ENCODE measurements at places on chromosomes 16 and 17.

GRCh38 chr17:67137860-67138259 lies 93.5 kb downstream of the CACNG1 start:
- DNase-seq: no peak

DNA sequence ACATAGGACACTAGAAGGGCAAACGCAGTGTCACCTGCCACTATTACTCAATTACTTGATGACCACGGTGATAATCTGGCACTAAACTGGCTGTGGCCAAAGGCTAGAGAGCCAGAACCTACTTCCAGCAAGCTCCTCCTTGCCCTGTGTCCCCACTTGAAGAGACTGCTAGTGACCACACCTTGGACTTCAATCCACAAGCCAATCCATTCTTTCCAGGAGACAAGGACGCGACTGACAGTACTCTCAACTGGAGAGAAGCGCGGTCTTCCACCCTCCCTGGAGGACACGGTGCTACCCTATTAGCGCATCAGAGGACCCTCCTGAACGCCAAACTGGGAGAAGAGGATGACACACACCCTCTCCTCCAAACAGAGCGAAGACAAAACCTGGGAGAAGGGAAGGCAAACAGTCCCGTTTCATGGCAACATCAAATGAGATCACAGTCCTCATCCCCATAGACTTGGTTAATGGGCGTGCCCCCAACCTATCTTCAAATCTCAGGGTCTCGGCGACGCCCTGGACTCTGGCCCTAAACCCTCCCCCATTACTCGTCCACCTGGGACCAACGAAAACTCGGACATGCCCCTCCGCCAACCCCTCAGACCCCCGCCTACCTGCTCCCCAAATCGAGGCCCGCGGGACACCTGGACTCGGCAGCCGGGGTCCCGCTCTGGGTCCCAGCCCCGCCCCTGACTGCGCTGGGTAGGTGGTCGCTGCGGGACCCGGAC lies 508 bp downstream of the FLCN start:
- DNase-seq: no peak

DNA sequence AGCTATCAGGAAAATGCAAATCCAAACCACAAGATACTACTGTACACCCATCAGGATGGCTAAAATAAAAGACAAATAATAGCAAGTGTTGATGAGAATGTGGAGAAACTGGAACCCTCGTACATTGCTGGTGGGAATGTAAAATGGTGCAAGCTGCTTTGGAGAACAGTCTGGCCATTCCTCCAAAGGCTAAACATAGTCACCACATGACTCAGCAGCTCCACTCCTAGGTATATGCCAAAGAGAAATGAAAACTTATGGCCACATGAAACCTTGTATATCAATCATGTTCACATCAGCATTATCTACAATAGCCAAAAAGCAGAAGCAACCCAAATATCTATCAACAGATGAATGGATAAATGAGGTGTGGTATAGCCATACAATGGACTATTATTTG lies 28.5 kb downstream of the VAC14 start:
- no peak for DNase-seq

- no peak for DNase-seq
Observed at GRCh38 chr17:69884846-69885245, 190.2 kb upstream of the KCNJ16 start.

DNA sequence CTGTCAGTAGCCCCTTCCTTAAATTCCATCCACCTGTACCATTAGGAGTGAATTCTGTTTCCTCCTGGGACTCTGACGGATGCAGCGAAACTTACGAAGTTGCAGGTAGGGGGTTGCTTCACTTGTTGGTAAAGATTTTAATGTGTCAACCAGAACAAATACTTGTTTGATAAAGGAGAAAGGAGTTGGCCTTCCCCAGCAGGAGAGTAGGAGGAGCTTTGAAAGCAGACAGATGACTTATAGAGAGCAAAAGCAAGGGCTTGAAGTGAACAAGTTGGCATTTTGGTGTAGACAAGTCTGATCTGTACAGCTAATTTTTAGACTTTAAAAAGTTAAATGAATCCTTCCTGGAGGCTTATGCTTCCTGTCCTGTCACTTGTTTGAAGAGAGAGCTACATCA lies 38.1 kb upstream of the PMFBP1 start:
- DNase-seq: no peak

GRCh38 chr16:81939164-81940056 lies 71.9 kb downstream of the SDR42E1 start:
- DNase-seq: no peak

DNA sequence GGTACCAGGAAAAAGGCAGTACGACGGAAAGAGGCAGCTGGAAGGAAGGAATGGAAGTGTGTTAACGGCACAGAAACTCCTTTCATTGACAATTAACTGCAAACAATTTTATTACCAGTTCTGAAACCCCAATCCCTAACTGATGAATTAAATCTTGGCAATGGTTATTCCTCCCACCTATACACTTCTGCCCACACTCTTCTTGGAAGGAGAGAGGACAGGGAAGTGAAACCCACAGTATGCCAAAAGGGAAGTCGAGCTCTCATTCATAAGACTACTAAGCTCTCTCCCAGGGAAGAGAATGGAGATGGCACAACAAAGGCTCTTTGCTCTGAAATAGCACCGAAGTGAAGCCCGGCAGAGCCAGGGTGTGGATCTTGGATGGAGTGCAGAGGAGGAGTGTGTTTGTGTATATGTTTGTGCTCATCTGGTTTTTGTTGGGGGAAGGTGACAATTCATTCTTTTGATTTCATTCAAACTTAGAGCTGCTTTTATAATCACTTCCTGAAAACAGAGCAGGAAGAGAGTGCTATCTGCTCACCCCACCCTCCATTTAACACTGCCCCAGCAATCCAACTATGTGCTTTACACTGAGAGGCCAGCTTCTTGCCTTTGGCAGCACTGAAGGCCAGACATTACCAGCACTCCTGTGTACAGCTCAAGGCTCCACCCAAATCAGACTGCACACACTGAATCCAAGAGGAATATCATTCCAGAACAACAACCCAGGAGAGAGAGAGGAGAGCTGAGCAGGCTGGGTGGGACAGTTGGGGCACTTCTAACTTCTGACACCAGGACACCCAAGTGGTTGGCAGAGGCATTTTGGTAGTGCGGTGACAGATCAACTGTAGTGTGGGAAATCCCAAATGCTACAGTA lies 68.7 kb downstream of the HIC1 start:
- DNase-seq: no peak

- no peak for DNase-seq
Observed at GRCh38 chr16:66846266-66846665, 2.1 kb downstream of the CA7 start.

DNA sequence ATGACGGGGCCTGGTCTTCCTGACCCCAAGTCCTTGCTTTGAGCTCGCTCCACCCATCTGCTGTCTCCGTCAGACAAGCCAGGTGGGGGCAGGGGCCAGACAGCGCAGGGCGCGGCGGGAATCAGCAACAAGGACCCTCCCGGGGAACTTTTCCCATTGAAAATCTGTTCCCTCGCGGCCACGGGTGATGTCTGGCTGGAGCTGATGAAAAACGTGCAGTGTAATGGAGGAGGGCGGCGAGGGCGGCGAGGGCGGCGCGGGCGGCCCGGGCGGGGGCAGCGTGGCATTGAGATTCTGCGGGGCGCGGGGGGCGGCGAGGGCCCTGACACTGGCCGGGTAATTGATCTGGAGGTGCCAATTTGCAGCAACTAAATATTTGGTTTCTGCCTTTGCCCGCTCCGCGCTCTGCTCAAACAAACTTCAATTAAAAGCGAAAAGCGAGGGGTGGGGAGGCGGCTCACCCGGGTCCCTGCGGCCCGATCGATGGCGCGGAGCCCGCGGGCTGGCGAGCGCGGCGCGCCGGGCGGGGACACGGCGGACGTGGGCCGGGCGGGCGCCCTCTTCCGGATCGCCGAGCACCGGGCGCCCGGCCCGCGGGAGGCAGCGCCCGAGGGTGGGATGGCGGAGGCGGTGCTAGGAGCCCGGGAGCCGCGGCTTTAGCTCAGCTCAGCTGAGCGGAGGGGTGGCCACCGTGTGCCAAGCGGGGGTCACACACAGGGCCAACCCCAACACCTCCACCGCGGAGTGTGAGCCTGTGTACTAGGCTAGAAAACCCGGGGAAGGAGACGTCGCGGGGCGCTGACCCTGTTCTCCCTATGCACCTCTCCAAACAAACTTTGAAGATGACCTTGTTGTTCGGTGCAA lies 32.4 kb downstream of the DCAKD start:
- peak; percentile 73 for DNase-seq

DNA sequence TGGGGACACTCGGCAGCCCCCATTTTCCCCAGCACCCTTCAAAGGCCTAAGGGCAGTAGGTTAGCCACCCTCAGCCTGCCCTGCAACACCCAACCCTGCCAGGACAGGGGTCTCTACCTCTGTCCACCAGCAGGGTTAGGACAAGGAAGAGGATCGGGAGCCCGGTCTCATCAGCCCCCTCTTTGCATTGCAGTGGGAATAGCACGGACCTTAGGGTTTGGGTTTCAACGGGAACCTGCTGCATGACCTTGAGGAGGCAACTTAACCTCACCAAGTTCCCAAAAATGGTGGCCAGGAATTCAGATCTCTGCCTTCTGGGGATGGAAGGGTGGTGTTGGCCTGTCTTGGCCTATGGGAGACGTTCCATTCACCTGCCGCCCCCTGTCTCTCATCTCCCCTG lies 20.2 kb upstream of the SPPL2C start:
- no peak for DNase-seq

DNA sequence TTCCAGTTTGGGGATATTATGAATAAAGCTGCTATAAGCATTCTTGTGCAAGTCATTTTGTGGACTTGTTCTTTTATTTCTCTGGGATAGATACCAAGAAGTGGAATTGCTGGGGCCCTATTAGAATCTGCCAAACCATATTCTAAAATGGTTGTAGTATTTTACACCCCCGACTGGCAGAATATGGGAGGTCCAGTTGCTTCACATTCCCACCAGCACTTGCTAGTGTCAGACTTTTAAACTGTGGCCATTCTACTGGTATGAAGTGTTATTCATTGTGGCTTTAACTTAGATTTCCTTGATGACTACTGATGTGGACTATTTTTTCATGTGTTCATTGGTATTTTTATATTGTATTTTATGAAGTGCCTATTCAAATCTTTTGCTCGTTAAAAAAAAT lies 18.1 kb upstream of the NUP93 start:
- no peak for DNase-seq

GRCh38 chr17:15973834-15974233 lies 25.7 kb downstream of the ZSWIM7 start:
- DNase-seq: no peak

DNA sequence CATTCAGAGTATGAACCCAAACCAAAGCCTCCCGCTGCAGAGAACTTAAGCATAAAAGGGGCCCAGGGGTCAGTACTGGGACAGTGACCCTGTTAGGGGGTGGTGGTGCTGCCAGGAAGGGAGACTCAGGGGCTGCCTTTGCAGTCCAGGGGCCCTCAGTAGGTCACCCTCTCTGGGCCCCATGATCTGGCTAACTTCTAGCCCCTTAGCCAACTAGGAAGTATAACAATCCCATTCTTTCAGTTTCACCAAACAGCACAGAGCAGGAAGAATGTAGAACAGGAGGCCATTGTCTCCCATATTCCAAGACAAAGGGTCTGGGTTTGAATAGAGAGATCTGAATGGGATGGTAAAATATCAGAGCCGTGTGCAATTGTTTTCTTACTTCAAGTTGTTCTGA lies 378.6 kb upstream of the C16orf82 start:
- peak; percentile 65 for DNase-seq

GRCh38 chr17:43648916-43649315 lies 12.8 kb downstream of the MEOX1 start:
- no peak for DNase-seq

GRCh38 chr17:77322514-77323412 lies 182.0 kb downstream of the SEC14L1 start:
- DNase-seq: peak; percentile 49

DNA sequence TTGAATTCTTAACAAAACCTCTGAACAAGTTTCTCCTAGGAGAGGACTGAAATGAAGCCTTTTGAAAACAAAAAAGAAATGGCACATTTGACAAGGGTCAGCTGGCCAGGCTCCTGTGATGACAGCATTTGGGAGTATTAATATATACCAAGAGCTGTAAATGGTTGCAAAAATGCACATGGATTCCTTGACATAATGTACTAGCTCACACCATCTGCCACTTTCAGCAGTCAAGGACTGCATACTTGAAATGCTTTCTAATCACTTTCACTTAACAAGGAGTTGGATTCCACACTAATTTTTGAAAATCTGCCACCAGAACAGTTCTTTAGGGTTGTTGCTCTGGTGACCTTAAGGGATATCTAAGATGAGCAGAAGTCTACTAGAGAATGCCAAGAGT lies 236.7 kb upstream of the TOX3 start:
- no peak for DNase-seq

DNA sequence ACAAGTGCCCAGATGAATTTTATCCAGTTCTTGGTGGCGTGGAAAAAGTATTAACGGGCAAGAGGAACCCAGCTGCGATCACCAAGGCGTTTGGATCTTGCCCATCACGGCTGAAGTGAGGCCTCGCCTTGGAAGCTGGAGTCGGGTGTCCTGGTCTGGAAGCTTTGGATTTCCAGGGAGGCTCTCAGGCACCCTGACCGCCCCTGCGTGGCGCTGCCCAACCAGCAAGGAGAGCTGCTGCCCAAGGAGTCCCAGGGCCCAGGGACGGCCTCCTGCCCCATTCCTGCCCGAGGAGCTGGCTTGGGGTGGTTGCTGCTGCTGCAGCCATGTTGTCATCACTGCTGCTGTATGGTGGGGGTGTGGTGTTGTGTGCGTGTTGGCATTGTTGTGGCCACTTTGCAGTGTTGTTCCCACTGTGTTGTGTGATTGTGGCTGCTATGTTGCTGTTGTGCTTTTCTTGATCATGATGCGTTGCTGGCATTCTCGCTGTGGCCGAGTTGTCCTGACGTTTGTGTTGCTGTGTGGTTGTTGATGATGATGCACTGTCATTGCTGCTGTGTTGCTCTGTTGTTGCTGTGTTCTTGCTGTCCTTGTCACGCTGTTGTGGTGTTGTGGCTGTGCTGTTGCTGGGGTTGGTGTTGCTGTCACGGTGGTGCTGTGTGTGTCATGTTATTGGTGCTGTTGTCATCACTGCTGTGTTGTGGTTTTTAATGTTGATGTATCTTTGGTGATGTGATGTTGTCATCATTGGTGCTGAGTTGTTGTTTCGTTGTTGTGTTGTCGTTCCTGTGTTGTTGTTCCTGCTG lies 318.8 kb downstream of the C16orf95 start:
- no peak for DNase-seq

DNA sequence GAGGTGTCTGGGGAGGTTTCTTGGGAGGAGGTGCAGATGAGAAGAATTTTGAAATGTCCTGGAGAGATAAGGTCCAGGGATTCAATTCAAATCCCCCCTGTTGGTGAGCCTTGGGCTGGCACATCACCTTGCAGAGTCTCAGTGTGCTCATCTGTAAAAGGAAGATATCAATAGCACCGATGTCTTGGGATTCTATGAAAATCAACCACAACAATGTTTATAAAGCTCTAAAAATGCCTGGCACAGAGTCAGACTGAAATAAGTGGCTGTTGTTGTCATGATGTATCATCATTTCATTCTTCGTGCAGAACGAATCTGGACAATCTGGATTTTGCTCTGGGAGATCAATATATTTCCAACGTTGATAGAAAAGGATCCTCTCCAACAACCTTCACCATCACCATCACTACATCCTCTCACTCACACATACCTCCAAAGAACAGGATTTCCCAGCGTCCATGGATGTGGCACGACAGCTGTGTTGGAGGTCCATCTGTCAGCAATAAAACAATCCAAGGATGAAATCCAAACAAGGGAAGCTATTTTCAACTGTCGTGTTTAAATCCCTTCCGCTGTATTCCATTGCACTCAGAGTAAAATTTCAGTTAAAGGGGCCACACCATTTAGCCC lies 393.7 kb upstream of the DYNLRB2 start:
- DNase-seq: no peak
